Dermis blood vessel endothelial cell (primary cell): ENCODE measurements at places on chromosomes 5 and 9.

GRCh38 chr5:136076881-136077445 lies 48.2 kb downstream of the TGFBI start:
- DNase-seq: no peak

GRCh38 chr5:173468821-173469251 lies 140.6 kb upstream of the STC2 start:
- no peak for DNase-seq

GRCh38 chr5:127092690-127093089 lies 19.4 kb upstream of the C5orf63 start:
- DNase-seq: no peak

DNA sequence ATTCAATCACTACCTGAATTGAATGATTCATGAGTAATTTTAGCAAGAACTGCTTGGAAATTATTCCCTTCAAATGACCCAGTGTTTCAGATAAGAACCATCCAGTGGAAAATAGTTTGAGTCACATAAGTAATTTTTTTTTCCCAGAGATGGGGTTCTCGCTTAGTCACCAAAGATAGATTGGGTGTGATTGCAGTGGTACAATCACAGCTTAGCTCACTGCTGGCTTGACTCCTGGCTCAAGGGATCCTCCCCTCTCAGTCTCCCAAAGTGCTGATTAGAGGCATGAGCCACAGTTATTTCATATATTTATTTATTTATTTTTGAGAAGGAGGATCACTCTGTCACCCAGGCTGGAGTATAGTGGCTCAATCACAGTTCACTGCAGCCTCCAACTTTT lies 574.5 kb upstream of the ARRDC3 start:
- no peak for DNase-seq

DNA sequence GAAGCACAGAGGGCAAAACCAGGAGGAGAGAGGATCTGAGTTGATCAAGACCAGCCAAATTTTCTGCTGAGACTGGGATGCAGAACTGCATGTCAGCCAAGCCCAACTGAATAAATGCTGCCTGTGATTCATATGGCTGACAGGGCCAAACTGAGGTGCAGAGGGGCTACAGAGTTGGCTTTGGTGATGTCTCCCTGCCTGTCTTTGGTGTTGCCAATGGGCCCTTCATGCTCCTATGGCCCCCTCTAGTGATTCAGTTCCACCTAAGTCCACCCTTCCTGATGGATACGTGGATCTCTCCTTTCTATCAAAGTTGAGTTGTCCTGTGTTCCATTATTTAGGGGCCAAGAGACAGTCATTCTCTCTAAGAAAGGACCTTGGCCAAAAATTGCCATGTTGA lies 163.6 kb upstream of the TLE4 start:
- no peak for DNase-seq
